Suppressor macrophage (primary cell): ENCODE measurements at places on chromosomes 11 and 22.

DNA sequence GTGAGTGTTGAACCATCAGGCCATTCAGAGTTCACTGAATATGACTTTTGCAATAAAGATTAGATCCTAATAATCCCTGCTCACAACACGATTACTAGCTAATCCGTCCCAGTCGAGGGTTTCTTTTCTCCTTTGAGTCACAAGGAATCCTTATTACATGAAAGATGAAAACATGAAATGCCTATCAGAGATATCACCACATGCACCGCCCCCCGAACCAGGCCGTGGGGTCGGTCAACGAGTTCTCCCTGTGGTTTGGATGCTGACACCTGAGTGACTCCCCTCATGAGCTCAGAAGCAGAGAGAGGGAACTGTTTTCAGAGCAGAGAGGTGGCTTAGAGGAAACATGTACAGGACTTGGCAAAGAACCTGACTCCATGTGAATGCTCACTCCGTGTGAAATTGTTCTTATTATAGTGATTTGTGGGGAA is 263.3 kb downstream of the ETS1 start:
- no peak for DNase-seq

DNA sequence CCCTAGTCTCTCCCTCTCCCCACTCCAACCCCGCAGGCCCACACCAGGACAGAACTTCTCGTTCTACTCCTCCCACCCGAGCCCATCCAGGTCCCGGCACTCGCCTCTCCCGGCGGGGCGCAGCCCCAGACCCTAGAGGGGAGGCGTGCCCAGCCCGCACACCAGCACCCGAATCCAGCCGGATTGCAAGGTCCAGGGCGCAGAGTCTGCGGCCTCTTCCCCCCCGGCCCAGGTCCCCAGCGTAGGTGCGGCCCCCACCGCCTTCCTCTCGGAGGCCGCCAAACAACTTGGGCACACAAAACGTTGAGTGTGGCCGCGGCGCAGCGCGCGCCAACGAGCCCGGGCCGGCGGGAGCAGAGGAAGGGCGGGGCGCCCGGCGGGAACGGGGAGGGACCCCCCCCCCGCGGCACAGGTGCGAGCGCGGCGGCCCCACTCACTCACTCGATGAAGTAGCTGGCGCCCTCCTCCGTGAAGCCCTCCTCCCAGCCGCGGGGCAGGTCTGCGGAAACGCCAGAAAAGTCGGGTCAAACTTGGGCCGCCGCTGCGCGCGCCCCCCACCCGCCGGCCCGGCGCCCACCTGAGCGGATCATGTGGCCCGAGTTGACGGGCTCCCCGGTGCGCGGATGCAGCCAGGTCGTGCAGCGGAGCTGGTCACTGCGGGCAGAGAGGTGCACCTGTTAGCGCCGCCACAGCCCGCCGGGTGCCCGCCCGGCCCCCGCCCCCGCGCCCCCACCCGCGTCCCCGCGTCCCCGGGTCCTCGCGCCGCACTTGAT is 480 bp downstream of the PLEKHA7 start:
- no peak for DNase-seq

- DNase-seq = no peak
Observed at GRCh38 chr22:35749808-35750207, 32.1 kb downstream of the APOL5 start.

GRCh38 chr11:133978794-133979193 is 22.0 kb upstream of the IGSF9B start:
- no peak for DNase-seq

- DNase-seq = no peak
Observed at GRCh38 chr11:124978316-124978715, 24.3 kb downstream of the CCDC15 start.

GRCh38 chr11:28176351-28176750 is 68.2 kb downstream of the METTL15 start:
- DNase-seq = no peak

- DNase-seq = no peak
Observed at GRCh38 chr22:46418827-46419226, 83.3 kb downstream of the TRMU start.

GRCh38 chr11:40642284-40642683 is 817.2 kb downstream of the LRRC4C start:
- DNase-seq = no peak

GRCh38 chr11:75996523-75997442 is 181.8 kb downstream of the UVRAG start:
- DNase-seq = no peak

DNA sequence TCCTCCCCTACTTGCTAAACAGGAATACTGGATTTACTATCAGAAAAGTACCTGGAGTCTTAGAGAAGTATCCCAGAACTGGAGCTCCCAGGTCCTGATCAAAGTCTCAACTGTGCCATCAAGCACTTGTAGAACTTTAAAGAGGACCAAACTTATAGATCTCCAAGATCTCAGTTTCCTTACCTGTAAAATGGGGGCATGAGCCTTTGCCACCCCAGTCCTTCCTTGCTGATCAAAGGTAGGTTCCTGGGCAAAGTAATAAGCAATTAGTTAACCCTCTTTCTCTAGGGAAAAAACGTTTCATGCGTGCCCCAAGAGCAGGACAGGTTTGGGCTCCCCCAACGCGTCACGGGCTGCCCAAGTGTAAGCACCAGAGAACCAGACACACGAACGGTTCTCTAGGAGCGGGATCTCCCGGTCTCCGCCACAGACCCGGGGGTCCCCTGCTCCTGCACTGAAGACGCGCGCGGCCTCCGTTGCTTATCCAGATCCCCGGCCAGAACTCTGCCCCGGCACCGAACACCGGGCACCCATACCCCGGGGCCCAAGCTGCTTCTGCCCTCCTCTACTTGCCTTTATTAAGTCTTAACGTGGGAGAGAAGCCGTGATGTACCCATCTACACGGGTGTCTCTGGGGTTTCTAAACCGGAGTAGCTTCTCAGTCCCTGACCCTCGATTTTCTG is 505 bp downstream of the ZNF214 start:
- DNase-seq = no peak

GRCh38 chr22:34804604-34805003 is 261.4 kb upstream of the ISX start:
- no peak for DNase-seq

- DNase-seq = no peak
Observed at GRCh38 chr11:48003926-48004325, 23.6 kb downstream of the PTPRJ start.

GRCh38 chr11:59040607-59041006 is 45.5 kb upstream of the GLYATL1B start:
- no peak for DNase-seq

DNA sequence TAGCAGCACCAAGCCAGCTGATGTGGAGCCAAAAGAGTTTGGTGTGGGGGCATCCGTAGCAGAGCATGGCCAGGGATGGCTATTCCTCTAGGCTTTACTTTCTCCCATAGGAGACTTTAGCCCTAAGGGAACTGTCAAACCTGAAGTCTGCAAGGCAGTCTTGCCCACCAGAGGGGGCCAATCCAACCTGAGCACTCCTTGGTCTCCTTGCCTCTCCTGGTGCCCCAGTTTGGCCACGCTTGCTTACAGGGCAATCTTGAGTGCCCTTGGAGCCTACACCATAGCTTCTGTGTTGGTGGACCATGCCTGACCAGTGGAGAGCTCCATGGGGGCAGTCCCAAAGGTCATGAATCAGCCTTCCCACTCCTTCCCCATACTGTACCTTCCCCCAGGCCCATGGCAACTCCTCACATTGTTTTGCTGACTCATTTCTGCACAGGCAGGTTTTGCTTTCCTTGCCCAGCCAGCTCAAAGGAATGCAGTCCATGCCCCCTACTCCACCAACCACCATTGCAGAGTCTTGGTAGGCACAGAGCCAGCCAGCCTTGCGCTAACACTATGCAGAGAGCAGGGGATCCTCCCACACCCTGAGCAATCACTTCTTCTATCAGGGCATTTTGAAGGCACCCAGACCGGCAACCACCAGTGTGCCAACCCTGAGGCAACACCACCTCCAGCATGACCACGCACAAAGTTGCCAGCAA is 1421.2 kb upstream of the RAG2 start:
- DNase-seq = no peak

- DNase-seq = no peak
Observed at GRCh38 chr11:14029971-14030920, 67.7 kb downstream of the SPON1 start.

GRCh38 chr11:93686812-93687211 is 25.3 kb downstream of the CEP295 start:
- DNase-seq = no peak

- no peak for DNase-seq
Observed at GRCh38 chr11:19428206-19429002, 187.7 kb upstream of the E2F8 start.

- DNase-seq = no peak
Observed at GRCh38 chr11:58503361-58503856, 4.5 kb downstream of the OR5B21 start.

- no peak for DNase-seq
Observed at GRCh38 chr11:116059919-116060318, 555.7 kb upstream of the CADM1 start.

- no peak for DNase-seq
Observed at GRCh38 chr11:76663912-76664440, 6.6 kb downstream of the LRRC32 start.
